Effector memory CD8-positive, alpha-beta T cell (primary cell): ENCODE measurements at places on chromosomes 5 and 9.

- no peak for DNase-seq
These were observed 3.4 kb downstream of the SARDH start for GRCh38 chr9:133734590-133735414.

DNA sequence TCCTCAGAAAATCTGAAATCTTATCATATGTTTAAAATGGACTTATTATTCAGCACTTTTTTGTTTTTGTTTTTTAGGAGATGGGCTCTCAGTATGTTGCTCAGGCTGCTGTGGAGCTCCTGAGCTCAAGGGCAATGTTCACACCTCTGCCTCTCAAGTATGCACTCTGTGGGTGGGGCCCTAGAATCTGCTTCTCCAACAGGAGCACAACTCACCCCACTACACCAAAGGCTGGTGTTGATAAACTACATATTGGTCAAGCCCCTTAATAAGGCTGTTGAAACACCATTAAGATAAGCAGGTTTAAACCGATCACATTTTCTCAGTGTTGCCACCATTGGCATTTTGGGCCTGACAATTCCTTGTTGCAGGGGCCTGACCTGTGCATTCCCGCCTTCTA, 131.6 kb downstream of the FANCC start:
- no peak for DNase-seq

- DNase-seq: no peak
These were observed 17.6 kb downstream of the NSUN2 start for GRCh38 chr5:6615034-6615815.

GRCh38 chr9:84600739-84601138, 68.8 kb upstream of the NTRK2 start:
- no peak for DNase-seq

DNA sequence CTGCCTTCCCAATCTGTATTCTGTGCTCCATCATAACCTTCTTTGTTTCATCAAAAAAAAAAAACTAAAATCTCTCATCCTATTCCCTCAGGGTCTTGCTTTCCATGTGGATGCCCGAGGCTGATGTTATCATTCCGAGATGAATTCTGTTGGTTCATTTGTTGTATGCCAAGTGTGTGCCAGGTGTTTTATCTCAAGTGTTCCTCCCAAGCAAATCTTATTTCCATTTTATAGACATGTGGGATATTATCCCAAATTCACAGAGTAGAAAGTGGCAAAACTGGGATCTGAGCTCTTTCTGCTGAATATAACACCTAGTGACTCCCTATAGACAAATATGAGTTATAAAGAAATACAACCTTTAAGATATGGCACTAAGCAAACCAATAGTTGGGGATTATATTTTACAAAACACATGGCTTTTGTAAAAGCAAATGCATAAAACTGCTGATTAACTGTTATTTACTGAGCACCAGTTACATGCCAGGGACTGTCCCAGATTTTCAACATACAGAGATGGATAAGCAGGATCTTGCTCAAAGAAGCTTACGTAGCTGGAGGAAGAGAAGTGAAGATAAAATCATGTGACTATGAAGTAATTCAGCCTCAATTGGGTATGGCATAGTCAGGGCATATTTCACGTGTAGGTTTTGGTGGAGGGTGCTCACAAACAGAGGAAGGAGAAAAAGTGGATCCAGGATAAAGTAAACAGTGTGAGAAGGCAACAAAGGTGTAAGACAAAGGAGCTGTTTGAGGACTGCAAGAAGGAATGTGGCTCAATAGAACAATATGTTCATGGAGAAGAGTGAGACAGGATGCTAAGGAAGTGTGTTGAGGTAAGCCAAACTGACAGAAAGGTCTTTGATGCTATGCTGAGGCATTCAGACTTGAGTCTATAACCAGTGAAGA, 143.3 kb upstream of the ADAMTSL1 start:
- no peak for DNase-seq
